Anterior cingulate cortex (tissue), 58 donors: ENCODE measurements at places on chromosomes 5 and 9.

- no peak for DNase-seq
Measured at GRCh38 chr9:136769710-136770191, 5.4 kb upstream of the LCN15 start.

GRCh38 chr9:8718121-8718725, 918.6 kb upstream of the DMAC1 start:
- DNase-seq = no peak

DNA sequence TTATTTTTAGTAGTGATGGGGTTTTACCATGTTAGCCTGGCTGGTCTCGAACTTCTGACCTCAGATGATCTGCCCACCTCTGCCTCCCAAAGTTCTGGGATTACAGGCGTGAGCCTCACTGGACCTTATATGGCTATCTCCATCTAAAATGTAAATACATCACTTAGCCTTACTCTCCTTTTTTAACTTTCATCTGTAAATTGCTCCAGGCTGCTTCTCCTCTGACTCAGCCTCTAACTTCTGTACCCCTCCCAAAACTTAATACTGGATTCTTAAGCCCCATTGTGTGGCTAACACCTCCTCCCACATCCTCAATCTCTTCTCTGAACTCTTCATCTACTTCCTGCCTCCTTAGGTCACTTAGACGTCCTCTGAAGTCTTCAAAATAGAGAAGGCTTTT, 4.0 kb downstream of the SNX30 start:
- no peak for DNase-seq

- DNase-seq = no peak
Measured at GRCh38 chr9:38417003-38417945, 7.0 kb downstream of the IGFBPL1 start.

DNA sequence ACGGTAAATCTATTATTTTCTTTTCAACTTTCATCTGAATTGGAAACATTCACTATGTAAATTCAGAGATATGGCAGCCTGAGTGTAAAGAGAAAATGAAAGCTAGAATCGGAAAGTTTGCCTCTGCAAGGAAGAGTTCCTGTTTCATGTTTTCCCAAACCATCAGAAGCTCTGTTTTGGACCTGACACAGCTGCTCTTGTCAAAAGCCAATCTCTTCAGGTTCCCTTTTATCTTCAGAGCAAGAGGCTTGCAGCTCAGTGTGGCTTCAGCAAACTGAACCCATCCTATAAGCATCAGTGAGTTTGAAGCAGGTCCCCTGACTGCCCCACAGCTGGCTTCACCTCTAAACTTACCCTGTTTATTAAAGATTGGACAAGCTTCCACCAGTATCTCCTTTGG, 1099.7 kb downstream of the DTWD2 start:
- no peak for DNase-seq

GRCh38 chr9:105667867-105668266, 5.6 kb downstream of the TAL2 start:
- no peak for DNase-seq

- DNase-seq = no peak
Measured at GRCh38 chr9:6910032-6910431, 152.3 kb downstream of the KDM4C start.

DNA sequence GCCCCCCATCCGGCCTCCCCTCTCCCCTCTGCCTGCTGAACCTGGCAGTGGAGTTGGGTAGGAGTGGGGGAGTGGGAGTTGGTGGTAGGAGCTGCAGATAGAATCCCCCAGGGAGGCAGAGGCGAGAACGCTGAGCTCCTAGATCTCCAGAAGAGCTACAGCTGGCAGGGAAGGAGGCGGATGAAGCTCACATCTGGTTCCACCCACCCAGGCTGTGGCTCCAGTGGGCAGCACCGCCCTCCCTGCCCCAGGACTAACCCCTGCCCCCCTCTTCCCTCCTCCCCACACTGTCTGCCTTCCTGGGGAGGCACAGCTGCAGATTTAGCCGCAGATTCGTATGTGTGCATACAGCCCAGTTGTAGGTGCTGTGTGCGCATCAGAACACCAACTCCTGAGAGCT, 34.2 kb downstream of the C9orf50 start:
- DNase-seq = no peak

- DNase-seq = no peak
Measured at GRCh38 chr5:173496883-173497255, 119.6 kb downstream of the BOD1 start.

- no peak for DNase-seq
Measured at GRCh38 chr9:5714501-5715401, 85.8 kb downstream of the RIC1 start.

DNA sequence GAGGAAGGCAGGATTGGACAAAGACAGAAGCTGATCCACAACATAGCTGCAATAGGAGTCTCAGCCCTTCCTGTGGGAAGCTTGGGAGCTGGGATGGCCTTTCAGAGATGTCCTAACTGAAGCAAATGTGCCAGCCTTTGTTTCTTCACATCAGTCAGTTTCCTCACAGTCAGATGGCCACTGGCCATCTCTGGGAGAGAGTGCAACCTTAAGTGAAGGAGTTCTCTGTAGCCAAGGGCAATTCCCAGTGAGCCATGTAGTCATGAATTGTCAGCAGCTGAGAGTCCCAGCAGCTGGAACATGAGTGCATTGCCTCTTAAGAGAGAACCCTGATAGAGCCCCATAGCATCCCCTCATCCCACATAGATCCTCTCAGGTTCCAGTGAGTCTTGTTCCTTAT, 89.1 kb upstream of the LIFR start:
- DNase-seq = no peak

- DNase-seq = no peak
Measured at GRCh38 chr5:17436350-17436749, 61.7 kb upstream of the TAF11L2 start.

DNA sequence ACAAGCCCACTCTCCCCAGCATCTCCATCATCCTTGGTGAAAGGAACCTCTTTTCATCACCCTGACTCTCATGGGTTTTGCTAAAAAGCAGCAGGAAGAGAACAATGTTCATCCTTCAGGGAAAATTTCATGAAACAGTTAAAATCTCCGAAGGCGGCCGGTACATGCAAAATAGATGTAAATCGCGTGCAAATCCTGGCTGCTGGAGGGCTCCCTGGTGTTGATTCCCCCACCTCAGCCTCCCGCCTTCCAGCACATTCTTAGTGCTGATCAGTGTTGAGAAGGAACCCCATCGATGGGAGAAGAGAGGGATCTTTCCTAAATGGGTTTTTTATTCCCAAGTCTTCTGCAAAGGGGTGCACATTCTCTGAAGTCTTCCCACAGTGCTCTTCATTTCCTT, 8.7 kb upstream of the GFI1B start:
- no peak for DNase-seq

DNA sequence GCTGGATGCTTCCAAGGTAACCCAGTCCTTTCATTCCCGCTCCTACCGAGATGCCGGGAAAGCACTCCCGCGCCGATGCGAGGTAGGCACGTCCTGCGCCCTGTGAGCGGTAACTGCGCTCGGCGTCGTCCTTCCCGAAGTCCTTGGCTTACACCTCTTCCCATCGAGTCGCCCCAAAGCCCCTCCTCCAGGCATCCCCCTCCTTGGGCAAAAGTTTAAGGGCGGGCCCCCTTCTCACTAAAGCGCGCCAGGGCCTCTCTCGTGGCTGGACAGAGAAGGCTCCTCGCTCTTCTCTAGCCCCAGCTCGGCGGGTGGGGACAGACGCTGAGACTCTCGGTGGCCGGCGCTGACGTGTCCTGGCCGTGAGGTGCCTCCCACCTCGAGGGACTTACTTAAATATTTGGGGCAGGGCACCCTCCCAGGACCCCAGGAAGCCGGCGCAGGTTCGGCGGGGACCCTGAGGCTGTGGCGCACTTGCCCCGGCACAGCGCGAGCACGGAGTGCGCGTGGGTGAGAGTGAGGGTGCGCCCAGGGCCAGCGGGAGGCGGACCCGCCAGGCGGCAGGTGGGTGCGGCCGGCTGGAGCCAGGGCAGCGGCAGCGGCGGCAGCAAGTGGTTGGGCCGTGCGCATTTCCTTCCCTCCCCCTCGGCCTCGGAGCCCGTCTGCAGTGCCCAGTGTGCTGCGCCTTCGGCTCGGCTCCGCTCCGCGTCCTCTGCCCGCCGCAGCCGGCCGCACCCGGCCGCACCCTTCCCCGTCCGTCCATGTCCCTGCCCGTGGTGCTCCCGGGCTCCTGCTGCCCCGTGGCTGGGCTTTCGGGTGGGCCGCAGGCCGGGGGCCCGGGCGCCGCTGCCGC, at the start of gene ENTREP1:
Gene ENTREP1, plus strand, starts transcription at position 667 of the 853 bp plus-strand sequence. Its CDS starts 95 bp downstream, at position 762.
- peak; percentile 44 for DNase-seq

- DNase-seq = no peak
Measured at GRCh38 chr5:59116231-59116865, 533.5 kb downstream of the RAB3C start.

DNA sequence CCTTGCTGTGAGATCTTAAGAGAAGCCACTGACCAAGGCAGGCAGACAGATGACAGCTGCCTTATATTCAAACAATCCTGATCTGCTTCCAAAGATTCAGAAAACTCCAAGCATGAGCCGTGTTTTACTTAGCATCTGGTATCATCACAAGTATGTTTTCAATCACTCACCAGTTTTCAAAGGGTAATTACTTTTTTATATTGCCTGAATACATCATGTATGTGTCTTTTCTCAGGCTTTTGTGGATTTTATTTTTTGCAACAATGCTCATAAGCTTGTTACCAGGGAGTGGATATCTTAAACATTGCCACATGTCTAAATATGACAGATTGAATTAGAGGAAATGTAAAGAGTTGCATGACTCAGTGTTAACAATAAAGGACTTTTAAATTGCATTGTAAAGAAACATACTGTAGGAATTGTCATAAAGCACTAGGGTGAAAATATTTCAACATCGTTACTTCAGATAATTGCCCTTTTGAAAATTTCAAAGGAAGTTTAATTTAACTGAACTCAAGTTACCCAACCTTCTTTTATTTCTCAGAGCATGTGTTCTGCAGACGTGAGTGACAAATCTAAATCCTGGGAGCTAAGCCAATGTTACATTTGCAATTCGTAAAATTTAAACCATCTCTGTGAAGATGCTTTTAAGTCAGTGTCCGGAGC, 326.1 kb downstream of the PLK2 start:
- no peak for DNase-seq

GRCh38 chr5:75639535-75640311, 28.5 kb downstream of the ANKDD1B start:
- no peak for DNase-seq

DNA sequence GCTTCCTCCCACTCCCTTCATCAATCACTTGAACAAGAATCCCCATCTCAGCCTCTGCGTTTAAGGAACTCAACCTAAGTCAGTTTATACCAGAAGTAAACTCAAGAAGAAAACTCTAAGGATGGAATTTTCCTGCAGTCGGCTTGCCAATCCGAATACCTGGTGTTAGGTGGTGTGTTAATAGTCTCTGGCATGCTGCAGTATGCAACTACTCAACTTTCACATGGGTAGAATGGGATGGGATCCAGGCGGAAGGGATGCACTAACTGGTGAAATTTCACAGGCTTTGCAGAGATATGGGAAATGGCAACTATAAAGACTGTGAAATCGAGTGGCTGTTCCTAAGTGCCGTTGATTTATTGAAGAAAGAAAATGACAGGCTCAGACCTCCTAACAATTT, 560.6 kb downstream of the TLE1 start:
- DNase-seq = no peak

DNA sequence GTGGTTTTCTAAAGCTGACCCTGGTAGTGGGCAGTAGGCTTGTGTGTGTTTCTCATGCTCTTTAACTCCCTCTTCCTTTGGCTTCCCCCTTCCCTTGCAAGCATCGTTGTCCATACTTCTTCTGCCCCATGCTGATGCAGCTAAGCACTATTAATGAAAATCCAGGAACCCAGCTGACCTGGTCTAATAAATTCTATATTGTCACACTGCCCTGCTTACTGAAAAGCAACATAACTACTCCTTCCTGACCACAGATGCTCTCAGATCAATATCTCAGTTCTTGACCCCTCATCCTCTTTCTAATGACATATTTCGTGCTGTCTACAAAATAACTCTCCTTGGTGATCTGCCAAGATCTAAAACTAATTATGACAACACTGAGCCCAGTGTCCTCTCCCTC, 405.5 kb downstream of the EFNA5 start:
- no peak for DNase-seq
